ENCODE measurements at places on chromosomes 2 and 18.
A peak's percentile ranks its signal among the peaks of the same experiment; 100 is the strongest.

- DNase-seq = no peak
These were observed 25.6 kb downstream of the TRPM8 start for GRCh38 chr2:233942731-233943130.

DNA sequence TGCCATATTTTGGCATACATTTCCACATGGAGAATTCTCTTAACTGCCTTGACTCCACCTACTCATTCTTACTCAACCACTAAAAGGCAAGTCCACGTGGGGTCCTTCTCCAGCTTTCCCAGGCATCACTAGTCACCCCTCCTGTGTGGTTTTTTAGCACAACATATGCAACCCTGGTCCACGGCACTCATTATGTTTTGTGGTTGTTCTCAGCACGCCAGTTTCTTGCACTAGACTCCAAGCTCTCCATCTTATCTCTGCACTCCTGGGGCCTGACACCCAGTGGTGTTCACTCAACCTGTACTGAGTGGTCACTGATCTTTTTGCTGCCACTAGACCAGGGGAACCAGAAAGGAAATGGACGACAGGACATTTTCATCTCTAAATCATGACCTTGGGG lies 18.0 kb downstream of the MARCHF4 start:
- no peak for DNase-seq

DNA sequence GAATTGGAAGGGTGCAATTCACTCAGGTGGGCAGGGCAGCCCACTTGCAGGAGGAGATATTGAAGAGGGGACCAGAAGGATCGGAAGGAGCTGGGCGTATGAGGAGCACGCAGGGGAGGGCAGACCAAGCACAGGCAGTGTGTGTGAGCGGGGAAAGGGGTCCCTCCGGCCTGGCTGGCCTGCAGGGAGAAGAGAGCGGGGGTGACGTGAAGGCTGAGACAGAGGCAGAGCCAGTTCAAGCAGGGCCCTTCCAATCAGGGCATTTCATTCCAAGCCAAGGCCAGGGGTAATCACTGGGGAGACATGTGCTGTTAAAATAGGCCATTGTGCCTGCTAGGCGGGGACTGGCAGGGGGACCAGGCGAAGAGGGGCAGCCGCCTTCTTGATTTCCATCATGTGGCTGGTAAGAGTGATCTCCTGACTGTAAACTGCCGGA lies 62.2 kb downstream of the ACKR3 start:
- DNase-seq = no peak

DNA sequence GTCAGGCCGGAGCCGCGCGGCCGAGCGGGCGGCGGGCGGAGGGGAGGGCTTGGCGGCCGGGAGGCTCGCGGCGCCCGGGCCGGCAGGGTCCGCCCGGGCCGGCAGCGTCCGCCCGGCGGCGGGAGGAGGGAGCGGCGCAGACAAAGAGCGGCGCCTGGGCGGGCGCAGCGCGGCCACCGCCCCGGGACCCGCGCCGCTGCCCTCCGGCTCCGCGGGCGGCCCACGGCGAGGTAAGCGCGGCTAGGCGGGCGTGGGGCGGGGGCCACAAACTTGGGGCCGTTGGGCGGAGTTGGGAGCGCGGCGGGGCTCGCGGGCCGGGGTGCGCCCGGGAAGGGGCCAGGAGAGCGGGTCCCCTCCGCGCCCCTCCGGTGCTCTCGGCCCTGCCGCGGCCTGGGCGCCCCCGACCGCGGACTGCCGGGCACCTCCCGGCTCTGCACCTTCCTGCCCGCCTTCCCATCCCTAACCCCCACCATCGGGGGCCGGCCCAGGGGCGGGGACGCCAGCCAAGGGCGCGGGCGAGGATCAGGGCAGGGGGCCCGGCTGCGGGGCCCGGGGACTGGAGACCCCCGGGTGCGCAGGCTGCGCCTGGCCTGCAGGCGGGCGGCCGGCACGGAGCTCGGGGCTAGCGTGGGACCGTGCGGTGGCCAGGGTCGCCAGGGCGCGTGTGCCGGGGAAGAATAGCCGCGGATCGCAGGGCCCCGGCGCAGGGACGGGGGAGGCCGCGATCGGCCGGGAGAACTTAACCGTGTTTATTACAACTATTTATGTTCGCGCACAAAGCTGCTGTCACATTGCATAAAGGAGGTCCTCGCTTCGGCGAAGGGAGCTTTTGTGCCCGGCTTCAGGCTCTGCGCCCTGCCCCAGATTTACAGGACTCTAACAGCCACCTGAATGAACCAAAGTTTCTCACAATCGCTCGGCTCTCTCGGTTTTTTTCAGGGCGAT lies at the start of gene NCK2:
TSS of gene NCK2 (plus strand) at position 4 of the 945 bp plus-strand sequence. CDS start 110,152 bp downstream, outside the sequence.
- peak; percentile 60 for DNase-seq

DNA sequence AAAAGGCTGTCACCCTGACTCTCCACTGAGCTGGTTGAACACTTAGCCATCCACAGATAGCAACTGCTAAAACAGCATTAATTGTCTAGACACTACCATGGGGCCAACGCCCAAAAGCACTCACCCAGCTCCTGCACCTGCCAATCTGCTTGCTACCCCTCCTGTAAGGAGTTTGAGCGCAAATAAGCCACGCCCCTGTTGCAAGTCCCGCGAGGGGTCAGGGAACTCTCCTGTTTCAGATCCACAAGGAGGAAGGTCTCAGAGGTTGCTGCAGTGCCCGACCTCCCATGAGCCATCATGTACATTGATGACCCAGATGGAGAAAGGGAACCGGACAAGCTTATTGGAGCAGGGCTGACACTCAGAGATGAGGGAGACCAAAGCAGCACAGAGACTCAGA lies 106.8 kb downstream of the ZNF516 start:
- DNase-seq = no peak

DNA sequence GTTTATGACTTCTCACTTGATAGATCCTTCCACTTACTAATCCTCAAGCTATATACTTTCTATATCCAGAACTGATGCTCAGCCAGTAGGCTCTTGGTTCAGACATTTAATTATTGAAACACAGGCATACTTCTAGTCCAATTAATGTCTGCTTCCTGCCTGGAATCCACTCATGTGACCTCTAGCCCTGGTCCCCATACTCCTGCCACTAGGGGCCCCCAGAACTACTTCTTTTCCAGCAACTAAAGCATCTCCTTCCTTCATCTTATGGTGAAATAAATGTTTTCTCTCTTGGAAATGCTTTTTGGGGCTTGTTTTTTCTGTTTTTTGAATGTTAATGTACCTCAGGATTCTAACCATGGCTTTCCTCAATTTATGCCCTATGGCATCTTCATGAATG lies 527.6 kb downstream of the SATB2 start:
- DNase-seq = no peak

DNA sequence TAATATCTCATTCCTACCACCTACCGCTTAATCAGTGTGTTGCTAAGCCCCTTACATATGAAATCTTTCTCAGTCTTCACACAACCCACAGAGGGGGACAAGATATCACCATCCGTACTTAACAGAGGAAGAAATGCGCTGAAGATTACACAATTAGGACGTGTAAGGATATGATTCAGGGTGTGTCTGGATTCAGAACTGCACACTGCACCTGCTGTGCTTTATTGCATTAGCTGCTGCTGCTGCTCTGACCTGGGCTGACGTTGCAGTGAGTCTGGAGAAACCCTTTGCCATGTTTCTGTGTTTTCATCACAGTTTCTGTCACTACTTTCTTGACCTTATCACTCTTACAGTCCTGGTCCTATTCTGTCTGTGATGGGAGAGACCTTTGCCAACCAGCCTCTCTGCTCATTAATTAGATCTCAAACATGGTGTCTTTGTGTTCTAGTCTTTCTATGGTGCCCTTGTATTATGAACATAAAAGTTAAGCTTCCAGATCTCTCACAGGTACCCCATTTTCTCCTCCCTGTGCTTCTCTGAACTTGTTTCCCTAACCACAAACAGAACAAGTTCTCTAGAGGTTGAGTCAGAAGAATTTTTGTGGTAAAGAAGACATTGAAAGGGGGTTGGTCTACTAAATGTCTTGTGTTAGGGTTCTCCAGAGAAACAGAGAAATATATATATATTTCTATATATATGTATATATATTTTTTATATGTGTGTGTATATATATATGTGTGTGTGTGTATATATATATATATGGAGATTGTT lies 92.9 kb upstream of the CYP1B1 start:
- DNase-seq = no peak

GRCh38 chr18:62952807-62953206 lies 237.5 kb downstream of the PHLPP1 start:
- DNase-seq = no peak

Measured in germinal center (tissue), 1 donor.